ENCODE measurements at places on chromosomes 12 and 14.

DNA sequence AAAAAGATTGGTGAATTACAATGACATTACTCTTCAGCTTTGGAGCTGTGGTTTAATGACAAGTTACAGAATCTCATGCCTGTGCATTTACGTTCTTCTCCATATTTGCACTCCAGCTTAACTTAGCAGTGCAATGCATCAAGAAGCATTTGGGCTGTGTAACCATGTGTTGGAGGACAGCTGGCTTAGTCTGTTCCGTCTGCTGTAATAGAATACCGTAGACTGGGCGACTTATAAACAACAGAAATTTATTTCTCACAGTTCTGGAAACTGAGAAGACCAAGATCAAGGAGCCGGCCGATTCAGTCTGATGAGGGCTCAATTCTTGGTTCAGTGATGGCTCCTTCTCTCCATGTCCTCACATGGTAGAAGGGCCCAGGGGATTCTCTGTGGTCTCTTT is 943.5 kb downstream of the BCL11B start:
- ATAC-seq = no peak

DNA sequence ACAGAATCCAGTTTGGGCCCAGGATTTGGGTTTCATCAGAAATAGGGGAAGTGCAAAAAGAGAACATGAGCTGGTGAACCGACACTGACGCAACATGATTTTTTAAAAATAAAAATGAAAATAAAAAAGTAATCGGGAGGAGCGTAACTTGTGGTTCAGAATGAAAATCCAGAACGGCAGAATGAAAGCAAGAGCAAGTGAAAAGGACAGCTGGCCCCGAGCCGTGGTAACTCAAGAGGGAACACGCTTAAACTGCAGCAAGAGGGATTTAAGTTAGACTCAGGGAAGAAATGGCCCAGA is 1.6 kb downstream of the SLC6A12 start:
- ATAC-seq = no peak

DNA sequence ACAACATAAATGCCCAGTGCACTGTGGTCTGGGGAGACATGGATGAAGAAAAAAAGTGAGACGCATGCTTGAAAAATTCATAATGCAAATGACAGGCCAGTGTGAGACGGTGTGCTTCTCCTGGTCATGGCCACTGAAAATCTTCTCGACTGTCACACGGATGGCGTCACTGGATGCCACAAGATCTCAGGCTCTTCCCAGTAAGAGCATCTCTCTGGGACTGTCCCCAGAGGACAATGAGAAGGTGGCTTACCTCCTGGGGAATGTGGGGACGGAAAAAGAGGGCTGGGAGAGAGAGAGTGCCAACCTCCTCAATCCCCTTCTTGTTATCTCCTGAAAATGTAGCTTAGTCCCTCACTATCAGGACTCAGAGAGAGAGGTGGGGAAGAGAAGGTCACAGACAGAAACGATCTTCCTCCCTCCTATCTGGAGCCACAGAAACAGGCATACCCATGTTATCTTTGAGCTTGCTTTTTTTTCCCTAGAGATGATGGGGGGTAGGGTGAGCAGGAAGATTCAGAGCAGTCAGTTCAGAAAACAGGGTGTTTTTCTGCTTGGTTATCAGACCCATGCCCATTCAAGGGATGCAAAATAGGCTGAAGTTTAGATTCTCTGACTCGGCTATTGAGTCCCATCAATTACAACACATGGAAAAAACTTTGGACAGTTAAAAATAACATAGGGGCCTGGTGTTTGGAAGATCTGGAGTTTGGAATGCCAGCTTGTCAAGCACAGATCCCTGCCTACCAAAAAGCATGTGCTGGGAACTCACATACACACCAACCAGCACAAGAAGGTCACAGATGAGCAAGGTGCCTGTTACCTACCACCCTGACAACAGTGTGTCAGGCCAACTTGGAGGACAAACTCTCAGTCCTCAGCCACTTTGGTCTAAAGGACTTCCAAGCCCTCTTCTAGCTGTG is 24.2 kb downstream of the DPF3 start:
- no peak for ATAC-seq

GRCh38 chr12:57191410-57191809 is 25.2 kb upstream of the NXPH4 start:
- no peak for ATAC-seq

- ATAC-seq = peak; percentile 70
These were observed 201.7 kb downstream of the EXOC5 start for GRCh38 chr14:57066887-57067513.

- ATAC-seq = no peak
These were observed 1.8 kb upstream of the SP1 start for GRCh38 chr12:53378222-53378621.

DNA sequence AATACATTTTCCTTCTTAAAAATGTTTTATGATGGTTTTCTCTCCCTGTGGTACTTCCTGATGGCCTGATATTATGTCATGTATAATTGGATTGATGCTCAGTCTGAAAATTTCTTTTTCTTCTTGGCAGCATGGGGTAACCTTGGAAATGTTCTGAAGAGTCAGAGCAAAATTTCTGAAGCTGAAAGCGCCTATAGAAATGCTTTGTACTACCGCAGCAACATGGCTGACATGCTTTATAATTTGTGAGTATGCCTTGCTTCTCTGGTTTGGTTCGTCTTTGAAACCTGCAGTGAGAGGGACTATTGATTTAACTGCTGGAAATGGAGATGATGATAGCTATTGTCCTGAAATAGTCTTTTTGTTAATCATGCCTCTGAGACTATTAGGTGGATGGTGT is 243.6 kb downstream of the TMTC2 start:
- no peak for ATAC-seq

- ATAC-seq = no peak
These were observed 1605.7 kb upstream of the FLRT2 start for GRCh38 chr14:83924259-83924658.

- ATAC-seq = no peak
These were observed 12.2 kb downstream of the TMEM121 start for GRCh38 chr14:105538481-105539049.

DNA sequence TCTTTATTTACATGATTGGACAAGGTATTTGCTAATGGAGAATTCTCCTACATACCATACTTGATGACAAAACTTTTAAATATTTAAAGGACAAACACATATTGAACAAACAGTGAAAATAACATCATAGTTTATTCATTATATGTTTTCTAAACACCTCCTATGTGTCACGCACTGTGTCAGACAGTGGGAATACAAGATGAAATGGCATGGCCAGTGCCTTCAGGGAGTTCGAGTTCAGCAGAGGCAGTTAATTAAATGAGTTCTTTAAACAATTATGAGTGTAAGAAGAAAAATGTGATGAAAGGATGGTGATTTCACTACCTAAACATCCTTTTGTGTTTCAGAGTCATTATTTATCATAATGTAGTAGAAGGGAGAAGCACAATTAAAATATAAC is 159.8 kb downstream of the KCNH5 start:
- no peak for ATAC-seq

DNA sequence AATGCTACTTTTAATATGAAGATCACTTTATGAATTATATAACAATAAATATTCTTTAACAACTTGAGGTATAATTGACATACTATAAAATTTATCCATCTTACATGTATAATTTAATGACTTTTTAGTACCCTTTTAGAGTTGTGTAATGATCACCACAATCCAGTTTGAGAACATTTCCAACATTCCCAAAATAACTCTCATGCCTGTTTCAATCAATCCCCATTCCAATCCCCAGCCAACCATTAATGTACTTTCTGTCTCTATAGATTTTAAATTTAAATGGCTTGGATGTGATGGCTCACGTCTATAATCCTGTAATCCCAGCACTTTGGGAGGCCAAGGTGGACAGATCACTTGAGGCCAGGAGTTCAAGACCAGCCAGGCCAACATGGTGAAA is 23.5 kb upstream of the FRMD6 start:
- no peak for ATAC-seq

DNA sequence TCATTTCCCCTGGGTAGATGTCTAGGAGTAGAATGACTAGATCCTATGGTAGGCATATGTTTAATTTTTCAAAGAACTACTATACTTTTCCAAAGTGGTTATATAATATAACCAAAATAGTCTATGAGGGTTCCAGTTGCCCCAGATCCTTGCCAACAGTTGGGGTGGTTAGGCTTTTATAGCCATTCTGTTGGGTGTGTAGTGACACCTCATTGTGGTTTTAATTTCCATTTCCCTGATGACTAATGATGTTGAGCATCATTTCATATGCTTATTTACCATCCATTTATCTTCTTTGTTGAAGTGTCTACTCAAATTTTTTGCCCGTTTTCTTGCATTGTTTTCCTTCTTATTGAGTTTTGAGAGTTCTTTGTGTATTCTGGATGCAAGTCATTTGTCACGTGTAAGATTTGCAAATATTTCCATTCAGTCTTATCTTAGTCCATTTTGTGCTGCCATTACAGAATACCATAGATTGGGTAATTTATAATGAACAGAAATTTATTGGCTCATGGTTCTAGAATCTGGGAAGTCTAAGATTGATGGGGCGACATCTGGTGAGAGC is 4.7 kb downstream of the SYNE2 start:
- peak; percentile 55 for ATAC-seq

DNA sequence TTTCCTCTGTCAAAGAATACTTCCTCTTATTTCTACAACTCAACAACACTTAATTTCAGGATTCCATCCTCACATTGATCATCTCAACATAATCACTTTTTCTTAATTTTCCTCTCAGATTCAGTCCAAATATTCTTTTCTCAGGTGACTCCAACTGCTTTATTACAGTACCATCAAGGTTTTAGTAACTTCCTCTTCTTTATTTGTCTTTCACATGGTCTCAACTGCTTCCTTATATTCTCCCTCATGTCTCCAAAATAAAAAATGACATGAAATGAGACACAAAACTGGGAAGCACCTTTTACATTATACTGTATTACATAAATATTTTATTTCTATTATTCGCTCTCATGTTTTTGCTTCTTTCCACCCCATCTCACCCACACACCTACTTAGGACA is 55.5 kb downstream of the PPP2R5E start:
- no peak for ATAC-seq

DNA sequence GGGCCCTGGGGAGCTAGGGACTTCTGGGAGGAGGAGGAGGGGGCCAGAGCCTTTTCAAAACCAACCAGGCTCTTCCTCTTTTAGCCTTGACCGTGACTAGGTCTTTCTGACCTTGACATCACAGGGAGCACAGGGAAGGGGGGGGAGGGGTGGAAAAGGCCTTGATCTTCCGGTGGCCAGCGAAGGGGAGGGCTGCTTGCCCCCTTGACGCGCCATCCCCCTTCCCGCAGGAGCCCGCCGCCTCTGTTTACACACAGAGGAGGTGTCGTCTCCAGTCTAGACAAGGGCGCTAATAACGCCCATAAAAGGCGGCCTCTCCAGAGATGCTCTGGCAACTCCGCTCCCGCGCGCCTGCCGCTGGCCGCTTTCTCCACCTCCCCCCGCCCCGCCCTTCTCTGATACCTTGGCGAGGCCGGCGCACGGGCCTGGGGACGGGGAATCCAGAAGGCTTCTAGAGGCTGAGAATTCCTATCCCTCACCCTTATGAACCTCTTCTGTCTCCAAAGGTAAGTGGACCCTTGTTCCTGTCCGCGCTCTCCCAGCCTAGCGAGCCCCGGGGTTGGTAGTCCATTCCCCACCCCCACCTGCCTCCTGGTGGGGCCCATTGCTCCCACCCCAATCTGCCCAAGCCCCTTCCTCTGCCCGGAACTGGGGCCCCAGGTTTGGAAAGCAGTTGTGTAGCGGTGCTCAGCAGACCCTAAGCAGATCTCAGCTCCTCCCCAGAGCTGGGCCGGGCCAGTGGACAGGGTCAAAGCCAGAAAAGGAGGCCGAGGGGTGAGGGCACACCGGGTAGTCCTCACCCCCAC is 4.9 kb upstream of the HOXC12 start:
- no peak for ATAC-seq

DNA sequence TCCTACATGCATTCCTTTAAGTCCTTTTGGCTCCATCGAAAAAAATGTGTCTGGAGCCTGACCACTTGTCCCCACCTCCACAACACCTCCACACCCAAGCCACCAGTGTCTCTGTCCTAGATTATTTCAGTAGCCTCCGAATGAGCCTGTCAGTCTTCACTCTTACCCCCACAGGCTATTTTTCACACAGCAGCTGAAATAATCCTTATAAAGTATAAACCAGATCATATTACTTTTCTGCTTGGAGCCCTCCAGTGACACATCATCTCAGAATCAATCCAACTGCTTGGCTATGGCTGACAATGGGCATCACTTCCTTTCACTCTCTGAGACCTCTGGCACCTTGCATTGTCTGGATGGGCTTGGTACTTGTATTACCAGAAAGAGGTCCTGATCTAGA is 44.9 kb downstream of the BBS10 start:
- no peak for ATAC-seq

- ATAC-seq = peak; percentile 96
These were observed at the start of gene MRPL52 for GRCh38 chr14:22829661-22830442. MRPL52 (plus strand) TSS chr14:22829887; CDS start chr14:22829913, 26 bp downstream.

- peak; percentile 40 for ATAC-seq
These were observed 247.4 kb downstream of the GALC start for GRCh38 chr14:87745507-87746118.

- ATAC-seq = no peak
These were observed 82.3 kb downstream of the SSPN start for GRCh38 chr12:26277506-26278246.

DNA sequence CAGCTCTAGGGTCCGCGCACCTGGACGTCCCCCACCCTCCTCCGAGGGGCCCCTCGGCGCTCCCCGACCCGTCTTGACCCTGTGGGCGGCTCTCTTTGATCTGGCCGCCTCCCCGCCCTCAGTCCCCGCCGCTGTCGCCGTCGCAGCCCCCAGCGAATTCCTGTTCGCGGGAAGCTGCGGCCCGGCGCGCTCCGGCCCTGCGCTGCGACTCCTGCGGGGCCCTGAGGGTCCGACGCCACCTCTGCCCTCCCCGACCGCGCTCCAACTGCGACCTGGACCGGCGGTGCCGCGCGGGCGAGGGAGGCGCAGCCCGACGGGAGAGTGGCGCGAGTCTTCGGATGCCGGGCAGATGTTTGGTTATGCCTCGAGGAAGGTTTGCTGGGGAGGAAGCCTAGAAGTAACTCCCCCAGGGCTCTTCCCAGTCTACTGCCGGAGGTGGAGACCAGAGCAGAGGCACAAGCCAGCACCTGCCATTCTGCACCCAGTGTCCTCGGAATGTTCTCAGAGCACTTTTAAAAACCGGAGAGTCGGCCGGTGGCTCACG is 440 bp upstream of the ISM2 start:
- ATAC-seq = peak; percentile 28

GRCh38 chr14:102633906-102634595 is 41.6 kb downstream of the RCOR1 start:
- peak; percentile 97 for ATAC-seq

- ATAC-seq = no peak
These were observed 10.4 kb downstream of the CALM1 start for GRCh38 chr14:90407230-90407629.

- no peak for ATAC-seq
These were observed 5.2 kb downstream of the MDM2 start for GRCh38 chr12:68813242-68813593.

DNA sequence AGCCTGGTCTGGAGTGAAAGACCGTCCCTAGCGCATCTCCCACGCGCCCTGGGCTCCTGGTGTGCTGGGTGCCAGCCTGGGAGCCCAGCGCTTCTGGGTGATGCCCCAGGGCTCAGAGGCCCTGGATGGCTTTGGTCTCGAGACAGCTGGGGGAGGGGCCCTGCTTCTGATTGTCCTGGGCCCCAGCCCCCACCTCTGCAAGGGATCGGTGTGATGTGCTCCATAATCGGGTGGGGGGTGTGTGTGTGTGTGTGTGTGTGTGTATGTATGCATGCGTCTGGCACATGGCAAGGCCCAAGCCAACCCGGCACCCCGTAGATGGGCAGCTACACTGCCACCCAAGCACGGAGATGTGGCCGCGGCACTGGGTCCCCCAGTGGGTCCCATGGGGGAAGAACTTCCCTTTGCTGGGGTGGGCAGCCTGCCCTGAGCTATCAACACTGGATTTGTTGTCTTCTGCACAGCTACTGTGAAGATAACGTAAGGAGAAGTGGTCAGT is 3.1 kb downstream of the ZBTB42 start:
- ATAC-seq = no peak

Measured in activated T-helper 17 cell treated with anti-CD3 and anti-CD28 coated beads, Interleukin-2, amount 50 U/mL, for 72 hours (primary cell).